Smooth muscle cell of trachea (primary cell): ENCODE measurements at places on chromosomes 3 and 15. TPM values are rescaled to one million over a fixed set of nuclear protein-coding genes. Genes with fewer than 3 reads are reported as not detected.

DNASE1L3 gene
- total RNA-seq, result not detected in 2 replicates

WDR93 gene
- total RNA-seq, result not detected in 2 replicates

NEK10 gene
- 38.5 and 54.3 TPM in 2 replicates for total RNA-seq

GABRR3 gene
- not detected in 2 replicates for total RNA-seq

TAMM41 gene
- 6.0 and 10.3 TPM in 2 replicates for total RNA-seq

FBXO40 gene
- under 0.01 TPM in 1 of 2 replicates, not detected in the other for total RNA-seq

ZNF620 gene
- total RNA-seq, result 0.66 and 1.0 TPM in 2 replicates

FBXW12 gene
- 0.15 TPM in 1 of 2 replicates, not detected in the other for total RNA-seq

CCR9 gene
- not detected in 2 replicates for total RNA-seq

PTX3 gene
- 120 and 266 TPM in 2 replicates for total RNA-seq

MESP1 gene
- total RNA-seq, result 0.29 and 0.50 TPM in 2 replicates

DNAH1 gene
- 1.9 and 5.0 TPM in 2 replicates for total RNA-seq

KIF15 gene
- 1.3 and 19.1 TPM in 2 replicates for total RNA-seq

DISP2 gene
- under 0.01 and 2.2 TPM in 2 replicates for total RNA-seq

CSPG5 gene
- under 0.01 and 0.44 TPM in 2 replicates for total RNA-seq

RETNLB gene
- total RNA-seq, result not detected in 2 replicates

FBXO22 gene
- 46.4 and 77.6 TPM in 2 replicates for total RNA-seq

GOLGA8B gene
- 12.6 and 15.9 TPM in 2 replicates for total RNA-seq

RARRES1 gene
- total RNA-seq, result 48.3 and 232 TPM in 2 replicates

RAB43 gene
- total RNA-seq, result 13.4 and 28.0 TPM in 2 replicates

SNTN gene
- not detected in 2 replicates for total RNA-seq

ACOX2 gene
- 26.5 and 27.1 TPM in 2 replicates for total RNA-seq

GOLGA6D gene
- total RNA-seq, result 0.17 TPM in 1 of 2 replicates, not detected in the other
